CD4-positive, CD25-positive, alpha-beta regulatory T cell (primary cell): ENCODE measurements at places on chromosomes 6 and 20. TPM values are rescaled to one million over a fixed set of nuclear protein-coding genes. Genes with fewer than 3 reads are reported as not detected.
A peak's percentile ranks its signal among the peaks of the same experiment; 100 is the strongest.

The RSPH4A gene
- total RNA-seq = 0.52 TPM

The ENPP3 gene
- total RNA-seq = 0.32 TPM

DNA sequence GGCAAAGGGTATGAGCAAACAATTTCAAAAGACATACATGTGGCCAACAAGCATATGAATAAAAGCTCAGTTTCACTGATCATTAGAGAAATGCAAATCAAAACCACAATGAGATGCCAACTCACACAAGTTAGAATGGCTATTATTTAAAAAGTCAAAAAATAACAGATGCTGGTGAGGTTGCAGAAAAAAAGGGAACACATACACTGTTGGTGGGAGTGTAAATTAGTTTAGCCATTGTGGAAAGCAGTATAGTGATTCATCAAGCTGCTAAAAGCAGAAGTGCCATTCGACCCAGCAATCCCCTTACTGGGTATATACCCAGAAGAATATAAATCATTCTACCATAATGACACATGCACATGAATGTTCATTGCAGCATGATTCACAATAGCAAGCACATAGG is 6.7 kb upstream of the KHDC1L start:
- H3K27me3 ChIP-seq = no peaks in the 10 kb centered on the region
- no peaks in the 10 kb centered on the region for H3K36me3 ChIP-seq
- no peak overlapping the region for H3K27ac ChIP-seq

The GPLD1 gene
- 1.7 TPM for total RNA-seq

GRCh38 chr20:52760791-52761190 is 211.4 kb upstream of the TSHZ2 start:
- H3K27ac ChIP-seq = no peak overlapping the region
- DNase-seq = no peak
- H3K27me3 ChIP-seq = no peaks in the 10 kb centered on the region
- H3K36me3 ChIP-seq = no peaks in the 10 kb centered on the region

GRCh38 chr20:61419501-61419900 is 167.4 kb downstream of the CDH4 start:
- no peaks in the 10 kb centered on the region for H3K36me3 ChIP-seq
- no peak overlapping the region for H3K4me3 ChIP-seq
- H3K27me3 ChIP-seq = no peaks in the 10 kb centered on the region

GRCh38 chr6:10441655-10442009 is 26.8 kb upstream of the TFAP2A start:
- H3K36me3 ChIP-seq = no peaks in the 10 kb centered on the region
- H3K27me3 ChIP-seq = no peaks in the 10 kb centered on the region
- no peak for DNase-seq
- H3K4me3 ChIP-seq = no peak overlapping the region
- H3K27ac ChIP-seq = no peak overlapping the region
- H3K4me1 ChIP-seq = no peaks in the 10 kb centered on the region

GRCh38 chr6:167056370-167056769 is 57.2 kb downstream of the CEP43 start:
- peak overlapping the region; percentile 51 for H3K4me3 ChIP-seq
- H3K27ac ChIP-seq = no peak overlapping the region
- H3K36me3 ChIP-seq = no peaks in the 10 kb centered on the region
- peaks cover 48% of the 10 kb centered on the region for H3K4me1 ChIP-seq
- DNase-seq = peak; percentile 25
- no peaks in the 10 kb centered on the region for H3K27me3 ChIP-seq

- no peak overlapping the region for H3K27ac ChIP-seq
- DNase-seq = peak; percentile 71
- peaks cover 2% of the 10 kb centered on the region for H3K27me3 ChIP-seq
- H3K4me3 ChIP-seq = no peak overlapping the region
- no peaks in the 10 kb centered on the region for H3K4me1 ChIP-seq
These were observed 76.2 kb upstream of the BCLAF1 start for GRCh38 chr6:136365776-136366354.

DNA sequence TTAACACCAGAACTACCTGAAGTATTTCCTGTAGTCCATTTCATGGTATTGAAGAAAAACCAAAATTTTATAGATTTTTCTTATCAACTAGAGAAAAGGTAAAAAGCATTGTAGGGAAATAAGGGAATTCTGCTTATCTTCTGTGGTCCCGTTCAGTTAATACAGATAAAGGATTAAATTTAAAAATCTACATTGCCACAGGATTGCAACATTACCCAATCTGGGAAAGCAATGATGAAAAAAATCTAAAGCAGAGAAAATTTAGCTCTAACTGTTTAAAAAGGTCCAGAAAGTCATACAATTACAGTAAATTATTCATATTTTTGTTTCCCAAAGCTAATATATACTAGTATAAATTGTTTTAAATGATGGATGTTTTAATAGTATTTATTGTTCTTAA is 18.0 kb downstream of the POLH start:
- no peak overlapping the region for H3K4me3 ChIP-seq
- H3K36me3 ChIP-seq = peaks cover 30% of the 10 kb centered on the region
- no peak for DNase-seq
- H3K4me1 ChIP-seq = no peaks in the 10 kb centered on the region
- H3K27me3 ChIP-seq = no peaks in the 10 kb centered on the region

The PTCRA gene
- total RNA-seq = 1.1 TPM

DNA sequence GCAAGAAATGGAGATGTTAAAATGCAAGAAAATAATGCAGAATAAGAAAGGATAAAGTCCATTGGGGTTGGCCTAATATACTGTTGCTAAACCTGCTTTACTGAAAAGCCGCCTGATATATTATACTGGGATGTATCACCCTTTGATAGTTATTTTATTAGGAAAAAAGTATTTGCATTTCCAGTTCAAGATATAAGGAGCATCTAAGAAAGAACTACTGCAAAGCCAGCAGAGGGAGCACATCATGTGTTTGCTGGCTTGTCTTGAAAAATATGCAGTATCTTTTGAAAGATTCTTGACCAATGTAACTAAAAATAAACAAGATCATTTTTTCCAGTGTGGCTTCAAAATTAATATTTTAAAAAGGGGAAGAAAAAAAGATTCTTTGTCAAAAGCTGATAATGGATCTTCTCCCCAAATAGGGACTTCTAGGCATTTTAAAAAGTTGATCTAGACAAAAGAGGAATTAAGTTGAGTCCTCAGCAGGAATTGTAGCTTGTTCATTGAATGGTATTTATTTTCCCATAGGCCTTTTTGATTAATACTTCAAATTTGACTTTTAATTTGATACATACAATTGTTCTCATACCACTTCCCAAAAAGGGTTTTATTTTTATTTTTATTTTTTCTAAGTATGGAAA is 214.9 kb downstream of the ZFAND3 start:
- no peak overlapping the region for H3K27ac ChIP-seq
- DNase-seq = no peak
- no peaks in the 10 kb centered on the region for H3K36me3 ChIP-seq
- peak overlapping the region; percentile 9 for H3K4me3 ChIP-seq
- no peaks in the 10 kb centered on the region for H3K27me3 ChIP-seq
- peaks cover 16% of the 10 kb centered on the region for H3K4me1 ChIP-seq

GRCh38 chr6:125562156-125562555 is 187.3 kb upstream of the HEY2 start:
- no peak for DNase-seq
- H3K4me3 ChIP-seq = no peak overlapping the region
- H3K27ac ChIP-seq = no peak overlapping the region
- no peaks in the 10 kb centered on the region for H3K4me1 ChIP-seq
- no peaks in the 10 kb centered on the region for H3K27me3 ChIP-seq

- no peaks in the 10 kb centered on the region for H3K36me3 ChIP-seq
- H3K4me3 ChIP-seq = no peak overlapping the region
- peaks cover 8% of the 10 kb centered on the region for H3K27me3 ChIP-seq
- DNase-seq = no peak
- H3K4me1 ChIP-seq = no peaks in the 10 kb centered on the region
These were observed 1.2 kb upstream of the SLC24A3 start for GRCh38 chr20:19211252-19211651.

DNA sequence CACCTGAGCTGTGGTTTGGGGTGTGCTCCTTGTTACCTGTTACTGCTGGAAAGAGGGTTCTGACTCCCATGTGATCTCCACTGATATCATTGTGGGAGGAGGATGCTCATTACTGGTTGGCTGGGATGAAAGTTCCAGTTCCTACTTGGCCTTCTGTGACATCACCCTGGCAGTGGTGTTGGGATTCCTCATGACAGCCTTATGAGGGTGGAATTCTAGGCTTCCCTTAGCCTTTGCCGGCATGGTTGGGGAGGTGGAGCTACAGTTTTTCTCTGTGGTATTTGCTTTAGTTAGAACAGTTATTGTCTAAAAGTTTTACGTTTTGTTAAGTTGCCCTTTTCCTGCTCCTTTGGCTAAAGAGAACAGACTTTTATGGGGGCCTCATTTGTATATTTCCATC is 112.1 kb downstream of the AFG1L start:
- no peak for DNase-seq
- no peaks in the 10 kb centered on the region for H3K4me1 ChIP-seq
- no peaks in the 10 kb centered on the region for H3K36me3 ChIP-seq
- H3K27ac ChIP-seq = no peak overlapping the region

- H3K36me3 ChIP-seq = no peaks in the 10 kb centered on the region
- no peaks in the 10 kb centered on the region for H3K27me3 ChIP-seq
- no peak for DNase-seq
- H3K27ac ChIP-seq = no peak overlapping the region
These were observed 103.3 kb downstream of the IBTK start for GRCh38 chr6:82144007-82144851.

GRCh38 chr6:39239527-39240154 is 10.4 kb upstream of the KCNK5 start:
- H3K36me3 ChIP-seq = no peaks in the 10 kb centered on the region
- H3K27me3 ChIP-seq = no peaks in the 10 kb centered on the region
- H3K4me1 ChIP-seq = no peaks in the 10 kb centered on the region

The SULF2 gene
- not detected for total RNA-seq

The C20orf141 gene
- total RNA-seq = not detected

DNA sequence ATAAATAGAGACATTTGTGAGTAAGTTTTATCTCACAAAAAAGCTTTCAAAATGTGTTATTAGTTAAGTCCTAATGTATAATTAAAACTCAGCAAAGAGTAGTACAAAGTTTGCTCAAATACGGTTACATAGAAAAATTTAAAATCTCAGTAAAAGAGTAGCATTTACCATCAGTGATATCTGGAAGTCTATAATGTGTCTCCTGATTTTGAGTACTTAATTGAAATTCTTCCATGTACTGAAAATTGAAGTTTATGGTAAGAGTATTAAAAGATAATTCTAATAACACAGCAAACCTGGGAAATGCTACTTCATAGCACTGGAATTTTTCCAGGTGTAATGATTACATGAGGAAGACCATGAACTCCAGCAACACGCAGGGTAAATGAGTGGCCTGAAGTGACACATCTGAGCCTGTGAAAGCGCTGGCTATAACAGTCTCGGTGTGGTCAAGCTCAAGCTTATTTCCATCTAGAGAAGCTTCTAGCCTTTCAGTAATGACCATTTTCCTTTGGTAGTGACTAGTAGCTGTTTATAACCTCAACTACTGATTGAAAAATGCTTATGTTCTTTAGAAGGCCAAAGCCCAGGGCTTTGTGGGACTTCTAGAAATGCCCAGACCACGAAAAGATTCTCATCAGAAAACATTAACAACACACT is 203.2 kb downstream of the ISM1 start:
- no peaks in the 10 kb centered on the region for H3K27me3 ChIP-seq
- no peak overlapping the region for H3K27ac ChIP-seq
- no peak for DNase-seq
- no peaks in the 10 kb centered on the region for H3K4me1 ChIP-seq
- no peak overlapping the region for H3K4me3 ChIP-seq

- H3K27ac ChIP-seq = no peak overlapping the region
- no peak overlapping the region for H3K4me3 ChIP-seq
- no peaks in the 10 kb centered on the region for H3K4me1 ChIP-seq
- H3K27me3 ChIP-seq = no peaks in the 10 kb centered on the region
- H3K36me3 ChIP-seq = no peaks in the 10 kb centered on the region
These were observed 106.2 kb upstream of the BEND3 start for GRCh38 chr6:107221519-107221918.
